Stimulated activated CD4-positive, alpha-beta T cell treated with anti-CD3 and anti-CD28 coated beads, Interleukin-1b, Interleukin-23, amount 100 ng/mL, for 48 hours (primary cell): ENCODE measurements at places on chromosomes 12 and 14.

DNA sequence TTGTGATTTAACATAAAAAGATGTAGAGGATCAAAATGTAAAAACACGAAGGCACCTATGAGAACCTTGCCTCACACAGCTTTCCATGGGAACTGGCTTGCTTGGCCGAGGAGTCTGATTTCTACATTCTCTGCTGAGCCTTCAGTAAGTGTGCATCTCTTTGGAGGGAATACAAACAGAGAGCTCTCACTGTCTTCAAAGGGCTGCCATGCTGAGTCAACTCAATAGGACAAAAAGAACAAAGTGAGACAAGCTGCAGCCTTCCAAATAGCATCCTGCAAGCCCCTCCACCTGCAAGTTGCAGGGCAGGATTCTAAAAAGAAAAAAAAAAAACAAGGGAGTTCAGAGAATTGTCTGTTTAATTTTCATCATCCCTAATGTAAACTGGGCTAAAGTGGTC lies 411.9 kb downstream of the NELL2 start:
- DNase-seq: no peak

DNA sequence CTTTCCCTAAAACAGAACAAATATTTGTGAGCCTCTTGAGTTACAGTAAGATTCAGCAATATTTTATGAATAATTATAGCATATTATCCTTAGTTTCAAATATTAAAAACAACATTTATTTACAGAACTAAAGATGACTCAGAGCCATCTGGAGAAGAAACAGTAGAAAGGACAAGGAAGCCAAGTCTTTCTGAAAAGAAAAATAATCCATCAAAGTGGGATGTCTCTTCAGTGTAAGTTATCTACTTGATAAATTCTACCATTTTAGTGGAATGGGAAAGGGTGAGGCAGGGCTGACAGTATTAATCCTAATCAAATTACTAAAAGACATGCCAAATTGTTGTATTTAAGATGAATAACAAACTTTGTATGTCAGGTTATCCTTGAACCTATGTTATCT lies 88.1 kb downstream of the DNAI7 start:
- no peak for DNase-seq

GRCh38 chr12:127823801-127824200 lies 443.2 kb upstream of the TMEM132C start:
- no peak for DNase-seq

- DNase-seq: no peak
Measured at GRCh38 chr14:47730296-47730695, 54.9 kb upstream of the MDGA2 start.

DNA sequence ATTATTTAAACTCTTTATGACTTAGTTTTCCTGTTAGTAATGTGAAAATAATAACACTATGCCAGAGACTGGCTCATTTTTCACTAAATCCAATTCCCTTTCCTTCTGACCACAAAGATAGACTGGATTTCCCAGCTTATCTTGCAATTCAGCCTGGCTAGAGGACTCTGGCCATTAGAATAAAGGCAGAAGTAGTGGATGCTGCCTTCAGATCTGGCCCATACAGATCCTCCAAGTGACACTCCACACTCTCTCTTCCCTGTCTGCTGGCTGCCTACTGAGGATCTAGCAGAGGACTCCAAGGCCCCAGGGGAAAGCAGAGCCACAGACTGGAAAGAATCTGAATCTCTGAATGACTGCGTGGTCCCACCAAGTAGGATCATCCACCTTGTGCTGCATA lies 188.8 kb upstream of the LMNTD1 start:
- DNase-seq: no peak

DNA sequence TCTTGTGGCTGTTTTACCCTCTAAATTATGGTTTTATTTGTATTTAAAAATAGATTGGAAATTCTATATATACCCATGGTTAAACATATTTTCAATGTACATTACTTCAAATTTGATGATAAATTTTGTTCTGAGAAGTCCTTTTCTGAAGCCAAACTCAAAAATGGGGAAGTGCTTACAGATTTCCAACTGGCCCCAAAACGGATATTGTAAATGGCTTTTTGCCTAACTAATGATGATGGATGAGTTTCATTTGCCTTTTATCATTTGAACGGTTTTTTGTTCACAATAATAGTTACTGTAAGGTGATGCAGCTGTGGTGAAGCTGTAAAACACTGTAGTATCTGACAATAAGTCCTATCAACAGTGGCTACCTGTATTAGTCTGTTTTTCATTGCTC lies 136.9 kb downstream of the FUT8 start:
- no peak for DNase-seq

DNA sequence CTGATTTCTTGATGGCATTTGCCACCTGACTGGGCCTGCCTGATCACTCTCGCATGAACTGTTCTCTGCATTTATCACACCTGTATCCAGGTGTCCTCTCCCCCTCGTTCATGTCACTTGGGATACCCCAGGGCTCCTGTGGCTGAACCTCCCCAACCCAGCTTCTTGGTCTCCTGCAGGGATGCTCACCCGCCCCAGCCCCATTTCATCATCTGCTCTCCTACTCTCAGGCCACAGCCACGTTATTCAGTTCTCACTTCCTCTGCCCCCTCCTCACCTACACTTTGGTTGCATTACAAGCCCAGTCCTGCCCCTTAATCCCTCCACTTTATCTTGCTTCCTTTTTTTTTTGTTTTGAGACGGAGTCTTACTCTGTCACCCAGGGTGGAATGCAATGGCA lies 35.5 kb downstream of the TMBIM6 start:
- DNase-seq: no peak

- no peak for DNase-seq
Measured at GRCh38 chr14:23481362-23481970, 12.0 kb downstream of the NGDN start.

DNA sequence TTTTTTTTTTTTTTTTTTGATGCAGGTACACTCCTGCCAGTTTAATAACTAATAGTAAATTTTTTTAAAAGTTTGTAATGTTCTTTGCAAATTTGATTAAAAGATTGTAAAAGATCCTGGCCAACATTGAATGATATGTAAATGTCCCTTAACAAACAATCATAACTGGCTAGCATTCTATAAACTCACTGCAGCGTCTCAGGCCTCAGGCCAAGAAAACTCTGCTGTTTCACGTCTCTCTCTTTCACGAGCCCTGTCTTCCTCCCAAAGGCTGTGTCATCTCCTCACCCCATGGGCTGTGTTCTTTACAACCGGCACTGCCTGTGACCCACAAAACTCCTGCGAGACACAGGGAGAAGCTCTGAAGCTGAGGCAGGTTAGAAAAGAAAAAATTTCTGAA lies 103.3 kb downstream of the NUAK1 start:
- DNase-seq: no peak

GRCh38 chr14:50000380-50001150 lies 107.7 kb downstream of the ARF6 start:
- DNase-seq: peak; percentile 86
